ENCODE measurements at places on chromosomes 7 and 10.

DNA sequence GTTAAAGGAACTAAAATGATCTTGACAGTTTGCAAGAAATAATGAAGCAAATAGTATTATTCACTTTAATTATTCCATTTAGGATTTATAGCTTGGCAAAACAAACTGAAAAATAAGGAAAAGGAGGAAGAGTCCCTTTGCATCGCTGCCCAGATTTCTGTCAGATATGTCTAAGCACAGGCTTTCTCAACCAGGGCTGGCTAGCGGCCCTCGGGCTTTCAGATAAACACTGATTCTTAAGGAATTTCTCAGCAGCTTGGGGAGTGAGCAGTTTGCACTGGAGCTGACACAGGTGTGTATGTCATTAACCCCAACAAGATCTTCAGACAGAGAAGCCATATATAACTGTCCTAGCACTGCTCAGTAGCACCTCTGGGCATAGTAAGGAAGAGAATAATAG is 47.9 kb upstream of the SEMA3D start:
- no peak for DNase-seq

GRCh38 chr10:132905661-132906060 is 36.7 kb downstream of the CFAP46 start:
- DNase-seq, result no peak

GRCh38 chr7:9125246-9125645 is 691.8 kb downstream of the NXPH1 start:
- no peak for DNase-seq

- no peak for DNase-seq
Observed at GRCh38 chr7:126606331-126606730, 646.4 kb downstream of the GRM8 start.

DNA sequence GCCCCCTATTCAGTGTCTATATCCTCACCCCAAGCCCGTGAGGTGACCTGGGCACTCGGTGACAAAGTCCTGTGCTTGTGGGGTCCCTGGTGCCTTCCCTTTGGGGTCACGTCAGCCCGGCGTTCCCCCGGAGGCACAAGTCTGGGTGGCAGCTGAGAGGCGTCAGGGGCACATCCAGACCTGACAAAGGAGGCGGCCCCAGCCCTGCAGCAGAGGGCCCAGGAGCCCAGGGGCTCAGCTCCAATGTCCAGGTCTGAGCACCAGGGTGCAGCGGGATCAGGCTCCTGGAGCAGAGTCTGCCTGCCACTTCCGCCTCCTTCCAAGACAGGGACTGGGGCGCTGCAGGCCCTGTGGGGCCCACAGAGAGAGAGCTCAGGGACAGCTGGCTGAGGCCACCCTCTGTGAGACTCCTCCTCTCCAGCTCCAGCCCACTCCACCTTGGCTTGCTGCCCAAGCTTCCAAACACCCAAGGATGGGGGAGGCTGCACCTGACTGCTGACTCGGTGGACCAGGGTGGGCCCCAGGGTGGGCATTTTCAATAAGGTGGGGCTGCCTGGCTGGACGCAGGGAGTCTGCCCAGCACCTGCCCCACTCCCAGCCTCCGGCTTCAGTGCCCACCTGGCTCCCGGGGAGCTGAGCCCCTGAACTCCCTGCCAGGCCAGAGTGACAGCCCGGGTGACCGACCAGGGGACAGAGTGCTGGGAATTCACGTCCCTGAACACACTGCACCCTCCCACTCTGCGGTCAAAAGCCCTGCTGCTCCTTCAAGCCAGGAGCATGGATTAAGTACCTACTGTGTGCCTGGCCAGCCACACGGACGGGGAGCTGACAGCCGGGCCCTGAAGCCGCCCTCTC is 1.0 kb upstream of the KNDC1 start:
- peak; percentile 42 for DNase-seq

- no peak for DNase-seq
Observed at GRCh38 chr7:44122529-44122928, 819 bp downstream of the POLD2 start.

Measured in NCI-H1417 (cell line).